ENCODE measurements at places on chromosomes 1 and 21.

DNA sequence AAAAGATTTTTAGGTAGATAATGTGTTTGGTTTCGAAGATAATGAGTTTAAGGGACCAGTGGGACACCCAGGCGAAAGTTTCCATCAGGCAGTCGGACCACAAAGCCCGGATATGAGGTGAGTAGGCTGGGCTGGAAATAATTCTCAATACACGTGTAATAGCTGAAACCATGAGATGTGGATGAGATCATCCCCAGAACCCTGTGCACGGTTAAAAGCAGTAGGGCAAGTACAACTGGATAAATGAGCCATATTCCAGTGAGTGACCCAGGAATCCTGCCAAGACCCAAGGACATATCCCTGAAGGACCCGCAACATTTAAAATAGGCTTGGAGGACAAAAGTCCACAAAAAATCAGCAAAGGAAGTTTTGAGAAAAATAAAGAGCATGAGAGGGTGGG lies 21.5 kb upstream of the NHLH2 start:
- no peak for DNase-seq

- no peak for DNase-seq
Measured at GRCh38 chr21:38333301-38334272, 76.8 kb downstream of the KCNJ15 start.

DNA sequence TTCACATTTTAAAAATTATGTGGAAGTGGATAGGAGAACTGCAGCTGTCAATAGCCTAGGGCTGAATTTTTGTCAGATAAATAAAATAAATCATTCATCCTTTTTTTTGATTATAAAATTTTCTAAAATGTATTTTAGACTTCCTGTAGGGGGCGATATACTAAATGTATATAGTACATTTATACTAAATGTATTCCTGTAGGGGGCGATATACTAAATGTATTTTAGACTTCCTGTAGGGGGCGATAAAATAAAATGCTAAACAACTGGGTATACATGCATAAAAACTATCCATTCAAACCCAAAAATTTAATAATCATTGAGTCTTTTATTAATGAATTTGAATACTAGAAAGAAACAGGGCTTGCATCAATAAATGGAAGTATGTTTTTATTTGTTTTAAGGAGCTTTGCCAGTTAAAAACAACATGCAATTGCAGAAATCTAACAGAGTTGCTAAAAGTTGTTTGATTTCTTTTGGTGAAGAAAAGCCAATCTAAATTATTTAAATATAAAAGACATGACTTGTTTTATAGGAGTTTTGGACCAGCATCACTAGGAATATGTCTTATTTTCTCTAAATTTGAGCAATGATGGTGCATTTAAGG lies 31.4 kb downstream of the CLCA1 start:
- DNase-seq: no peak

DNA sequence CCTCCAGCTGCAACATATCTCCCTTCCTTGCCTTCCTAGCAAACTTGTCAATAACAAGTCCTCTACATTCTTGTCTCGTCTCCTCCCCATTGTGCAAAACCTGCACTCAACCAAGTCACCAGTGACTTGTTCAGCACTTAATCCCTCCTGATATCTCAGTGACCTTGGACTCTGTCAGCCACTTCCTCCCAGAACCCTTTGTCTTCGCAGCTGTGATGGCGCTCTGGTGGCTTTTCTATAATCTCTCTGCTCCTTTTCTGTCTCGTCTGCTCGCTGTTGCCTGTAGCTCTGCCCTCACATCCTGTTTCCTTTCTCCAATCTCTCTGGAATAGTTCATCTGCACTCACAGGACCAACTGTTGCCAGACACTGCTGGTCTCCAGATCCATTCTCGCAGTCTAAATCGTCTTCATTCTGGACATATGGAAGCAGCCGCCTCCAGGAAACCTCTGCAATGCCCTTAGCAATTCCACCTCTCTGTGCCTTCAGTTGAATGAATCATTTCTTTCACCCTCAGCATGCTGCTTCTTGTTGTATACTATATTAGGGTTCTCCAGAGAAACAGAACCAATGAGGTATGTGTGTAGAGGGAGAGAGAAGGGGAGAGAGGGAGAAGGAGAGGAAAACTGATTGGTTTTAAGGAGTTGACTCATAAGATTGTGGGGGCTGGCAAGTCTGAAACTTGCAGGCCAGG lies 17.4 kb upstream of the IFNAR2 start:
- DNase-seq: no peak

DNA sequence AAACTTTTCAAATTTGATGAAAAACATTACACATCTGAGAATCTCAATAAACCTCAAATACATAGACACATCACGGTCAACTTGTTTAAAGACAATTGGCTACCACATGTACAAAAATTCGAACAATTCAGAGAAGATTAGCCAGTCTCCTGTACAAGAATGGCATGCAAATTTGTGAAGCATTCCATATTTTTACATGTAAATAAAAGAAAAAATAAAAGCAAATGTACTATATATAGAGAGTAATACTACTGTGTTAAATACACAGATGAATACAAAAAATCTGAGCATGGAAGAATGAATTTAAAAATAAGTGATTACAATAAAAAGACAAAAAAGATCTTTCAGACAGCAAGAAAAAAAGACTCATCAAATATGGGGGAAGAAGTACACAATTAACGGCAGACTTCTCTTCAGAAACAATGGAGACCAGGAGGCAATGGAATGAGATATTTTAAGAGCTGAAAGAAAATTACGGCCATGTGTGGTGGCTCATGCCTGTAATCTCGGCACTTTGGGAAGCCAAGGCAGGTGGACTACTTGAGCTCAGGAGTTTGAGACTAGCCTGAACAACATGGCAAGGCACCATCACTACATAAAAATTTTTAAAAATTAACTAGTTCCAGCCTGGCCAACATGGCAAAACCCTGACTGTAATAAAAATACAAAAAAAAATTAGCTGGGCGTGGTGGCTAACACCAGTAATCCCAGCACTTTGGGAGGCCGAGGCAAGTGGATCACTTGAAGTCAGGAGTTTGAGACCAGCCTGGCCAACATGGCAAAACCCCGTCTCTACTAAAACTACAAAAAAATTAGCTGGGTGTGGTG lies 23.2 kb downstream of the HAX1 start:
- no peak for DNase-seq

DNA sequence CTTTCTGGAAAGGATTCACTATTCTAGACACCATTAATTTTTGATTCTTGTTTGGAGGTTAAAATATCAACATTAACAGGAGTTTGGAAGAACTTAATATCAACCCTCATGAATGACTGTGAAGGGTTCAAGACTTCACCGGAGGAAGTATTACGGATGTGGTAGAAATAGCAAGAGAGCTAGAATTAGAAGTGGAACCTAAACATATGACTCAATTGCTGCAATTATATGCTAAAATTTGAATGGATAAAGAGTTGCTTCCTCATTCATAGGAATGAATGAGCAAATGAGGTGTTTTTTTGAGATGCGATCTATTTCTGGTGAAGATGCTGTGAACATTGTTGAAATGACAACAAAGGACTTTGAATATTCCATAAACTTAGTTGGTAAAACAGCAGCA lies 77.9 kb upstream of the TNFSF4 start:
- DNase-seq: no peak

- DNase-seq: no peak
Measured at GRCh38 chr1:212447478-212447877, 14.8 kb downstream of the NENF start.

- DNase-seq: no peak
Measured at GRCh38 chr1:108570998-108571401, 11.1 kb downstream of the EEIG2 start.

- no peak for DNase-seq
Measured at GRCh38 chr1:14848625-14849024, 250.1 kb downstream of the KAZN start.

DNA sequence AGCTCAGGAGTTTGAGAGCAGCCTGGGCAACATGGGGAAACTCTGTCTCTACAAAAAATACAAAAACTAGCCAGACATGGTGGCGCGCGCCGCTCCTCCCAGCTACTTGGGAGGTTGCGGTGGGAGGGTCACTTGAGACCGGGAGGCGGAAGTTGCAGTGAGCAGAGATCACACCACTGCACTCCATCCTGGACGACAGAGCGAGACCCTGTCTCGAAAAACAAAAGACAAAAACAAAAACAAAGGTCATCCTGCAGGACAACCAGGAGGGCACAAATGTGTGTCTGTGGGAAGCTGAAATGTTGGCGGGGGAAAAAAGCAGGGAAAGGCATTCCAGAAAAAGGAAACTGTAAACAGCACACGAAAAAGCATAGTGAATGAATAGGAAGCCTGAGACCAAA lies 104.1 kb upstream of the HNRNPU start:
- DNase-seq: no peak

DNA sequence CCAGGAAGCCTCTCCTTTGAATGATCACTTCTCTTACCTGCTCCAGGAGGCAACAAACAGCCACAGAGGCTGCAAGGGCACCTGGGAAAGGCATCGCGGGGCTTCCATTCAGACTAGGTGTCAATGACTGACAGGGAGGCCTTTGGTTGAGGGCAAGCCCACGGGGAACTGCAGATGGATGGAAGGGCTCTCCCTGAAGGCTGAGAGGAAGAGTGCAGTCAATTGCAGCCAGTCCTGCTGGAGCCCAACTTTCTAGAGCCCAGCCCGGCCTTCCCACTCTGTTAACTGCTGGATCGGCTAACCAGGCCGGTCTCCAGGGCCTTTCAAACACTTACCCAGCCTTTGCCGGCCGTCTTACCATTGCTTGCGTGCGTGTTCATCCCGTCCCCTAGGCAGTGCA lies 89.3 kb downstream of the LACTBL1 start:
- DNase-seq: no peak

DNA sequence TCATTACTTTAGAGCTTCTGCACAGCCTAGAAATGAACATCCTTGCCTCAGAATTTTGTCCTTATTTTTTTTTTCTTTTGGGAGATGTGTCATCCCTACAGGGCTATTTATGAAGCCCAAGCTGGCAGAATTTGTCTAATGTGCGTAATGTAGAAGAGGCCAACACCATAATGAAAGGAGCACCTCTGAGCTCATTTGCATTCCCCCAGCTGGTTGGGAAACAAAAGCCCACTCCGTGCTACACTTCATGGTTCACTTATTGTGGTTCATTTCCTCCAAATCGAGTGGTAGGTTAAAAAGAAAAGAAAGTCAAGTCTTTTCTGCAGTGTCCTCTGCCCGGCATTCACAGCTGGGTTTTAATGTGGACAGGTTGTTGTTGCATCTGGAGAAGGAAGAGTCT lies 73.5 kb downstream of the KAZN start:
- no peak for DNase-seq

Data from amygdala (tissue), 56 donors.